Hair follicle dermal papilla cell (primary cell): ENCODE measurements at places on chromosomes 6 and 20. TPM values are rescaled to one million over a fixed set of nuclear protein-coding genes. Genes with fewer than 3 reads are reported as not detected.

Gene SMOC2
- total RNA-seq: not detected in 2 replicates

Gene RUNX2
- 18.9 and 27.4 TPM in 2 replicates for total RNA-seq

Gene ID4
- total RNA-seq: 10.2 and 11.1 TPM in 2 replicates

Gene KHDRBS2
- not detected in 2 replicates for total RNA-seq

Gene CCN5
- 50.3 and 59.2 TPM in 2 replicates for total RNA-seq

Gene RBM24
- 1.7 and 3.1 TPM in 2 replicates for total RNA-seq
